ENCODE measurements at places on chromosomes 5 and 9. TPM values are rescaled to one million over a fixed set of nuclear protein-coding genes. Genes with fewer than 3 reads are reported as not detected.
A peak's percentile ranks its signal among the peaks of the same experiment; 100 is the strongest.

FOXD4L5 gene
- total RNA-seq = 0.26 TPM

- DNase-seq = no peak
These were observed 20.4 kb upstream of the EXOC3 start for GRCh38 chr5:422323-423232.

GZMA gene
- total RNA-seq = 4.2 TPM

DNA sequence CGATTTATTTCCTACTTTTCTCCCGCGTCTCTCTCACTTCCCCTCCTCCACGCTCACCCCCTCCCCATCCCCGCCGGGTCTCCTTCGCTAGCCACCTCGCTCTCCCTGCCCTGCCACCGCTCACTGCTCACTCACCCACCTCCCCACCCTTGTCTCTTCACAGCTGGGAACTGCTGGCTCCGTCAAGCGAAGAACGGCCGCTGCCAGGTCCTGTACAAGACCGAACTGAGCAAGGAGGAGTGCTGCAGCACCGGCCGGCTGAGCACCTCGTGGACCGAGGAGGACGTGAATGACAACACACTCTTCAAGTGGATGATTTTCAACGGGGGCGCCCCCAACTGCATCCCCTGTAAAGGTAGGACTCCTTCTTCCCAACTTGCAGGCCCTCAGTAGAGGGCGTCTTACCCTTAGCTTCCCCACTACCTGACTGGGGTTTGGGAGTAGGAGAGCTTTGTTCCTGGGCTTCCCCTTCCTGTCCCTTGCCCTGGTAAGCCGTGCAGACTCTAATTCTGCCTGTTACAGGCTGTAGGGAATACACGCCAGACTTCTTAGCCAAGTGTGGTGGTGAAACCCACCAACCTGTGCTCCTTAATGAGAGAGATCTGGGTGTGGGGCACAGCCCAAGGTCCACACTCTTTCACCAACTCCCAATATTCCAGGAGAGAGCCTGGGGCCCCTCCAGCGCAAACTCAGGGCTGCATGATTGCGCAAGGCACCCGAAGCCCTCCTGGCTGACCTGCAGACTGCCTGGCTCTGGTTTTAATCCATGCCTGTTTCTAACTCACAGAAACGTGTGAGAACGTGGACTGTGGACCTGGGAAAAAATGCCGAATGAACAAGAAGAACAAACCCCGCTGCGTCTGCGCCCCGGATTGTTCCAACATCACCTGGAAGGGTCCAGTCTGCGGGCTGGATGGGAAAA is 2.5 kb downstream of the FST start:
- DNase-seq = peak; percentile 35

CXCL14 gene
- not detected for total RNA-seq

- DNase-seq = no peak
These were observed 23.0 kb downstream of the CDH10 start for GRCh38 chr5:24621792-24622191.

HBEGF gene
- total RNA-seq = 9.6 TPM

DNA sequence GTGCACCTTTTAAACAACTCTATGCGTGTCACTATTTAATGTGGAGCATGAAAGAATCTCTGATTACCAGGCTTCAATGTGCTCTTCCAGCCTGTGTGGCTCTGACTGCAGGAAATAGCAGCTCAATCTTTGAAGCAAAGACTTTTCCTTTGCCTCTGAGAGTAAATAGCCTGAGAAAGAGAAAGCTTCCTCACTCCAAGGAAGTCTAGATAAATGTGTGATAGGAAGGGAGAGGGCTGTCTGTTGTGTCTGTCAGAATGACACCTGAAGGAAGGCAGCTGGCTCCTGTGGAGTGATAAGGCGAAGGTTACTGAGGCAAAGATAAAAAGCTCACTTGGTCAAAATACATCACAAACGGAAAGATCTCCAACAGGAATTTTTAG is 205.3 kb upstream of the HAPLN1 start:
- DNase-seq = no peak

NTRK2 gene
- total RNA-seq = 3.3 TPM

DNA sequence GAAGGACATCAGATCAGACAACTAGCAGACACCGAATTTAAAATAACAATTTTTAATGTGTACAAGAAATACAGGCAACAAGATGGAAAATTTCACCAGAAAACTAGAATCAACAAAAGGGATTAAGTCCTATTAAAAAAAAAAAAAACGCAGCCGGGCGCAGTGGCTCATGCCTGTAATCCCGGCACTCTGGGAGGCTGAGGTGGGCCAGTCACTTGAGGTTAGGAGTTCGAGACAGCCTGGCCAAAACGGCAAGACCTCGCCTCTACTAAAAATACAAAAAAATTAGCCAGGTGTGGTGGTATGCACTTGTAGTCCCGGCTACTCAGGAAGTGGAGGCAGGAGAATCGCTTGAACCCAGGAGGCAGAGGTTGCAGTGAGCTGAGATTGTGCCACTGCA is 64.3 kb upstream of the UBAC1 start:
- no peak for DNase-seq

DNA sequence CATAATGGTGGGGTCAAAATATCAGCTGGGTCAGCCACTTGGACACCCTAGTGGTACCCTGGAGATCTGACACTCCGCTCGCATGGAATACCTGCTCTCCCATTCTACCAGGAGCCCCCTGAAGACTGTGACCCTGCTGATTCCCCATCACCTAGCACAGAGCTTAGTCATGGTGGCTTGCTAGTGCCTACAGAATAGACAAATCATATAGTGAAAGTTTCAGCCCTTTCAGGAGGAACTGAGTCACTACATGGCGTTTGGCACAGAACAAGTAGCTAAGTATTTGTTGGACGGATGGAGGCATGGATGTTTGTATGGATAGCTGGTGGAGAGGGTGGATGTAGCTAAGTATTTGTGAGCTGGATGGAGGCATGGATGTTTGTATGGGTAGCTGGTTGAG is 65.3 kb downstream of the LMX1B start:
- DNase-seq = peak; percentile 16

DNA sequence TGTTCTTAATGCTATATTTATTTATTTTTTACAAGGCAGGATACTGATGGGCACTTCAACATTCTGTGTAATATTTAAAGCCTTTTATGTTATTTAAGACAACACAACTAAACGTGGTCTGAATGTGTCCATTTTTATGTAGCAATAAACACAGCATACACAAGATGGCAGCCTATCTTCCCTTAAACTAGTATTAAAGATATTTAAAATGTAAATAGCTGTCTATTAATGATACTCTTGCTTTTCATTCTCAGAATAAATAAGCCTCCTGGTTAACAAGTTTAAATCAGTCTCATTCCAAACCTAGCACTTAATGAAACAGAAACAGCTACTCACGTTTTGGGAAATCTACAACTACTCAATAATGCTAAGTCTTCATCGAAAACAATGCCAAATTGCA is 315.7 kb downstream of the MCTP1 start:
- no peak for DNase-seq

GRCh38 chr9:116504893-116505480 is 182.1 kb upstream of the TRIM32 start:
- no peak for DNase-seq

GRCh38 chr9:15834541-15834940 is 281.7 kb downstream of the CCDC171 start:
- DNase-seq = no peak

EPB41L4B gene
- 1.6 TPM for total RNA-seq

DNA sequence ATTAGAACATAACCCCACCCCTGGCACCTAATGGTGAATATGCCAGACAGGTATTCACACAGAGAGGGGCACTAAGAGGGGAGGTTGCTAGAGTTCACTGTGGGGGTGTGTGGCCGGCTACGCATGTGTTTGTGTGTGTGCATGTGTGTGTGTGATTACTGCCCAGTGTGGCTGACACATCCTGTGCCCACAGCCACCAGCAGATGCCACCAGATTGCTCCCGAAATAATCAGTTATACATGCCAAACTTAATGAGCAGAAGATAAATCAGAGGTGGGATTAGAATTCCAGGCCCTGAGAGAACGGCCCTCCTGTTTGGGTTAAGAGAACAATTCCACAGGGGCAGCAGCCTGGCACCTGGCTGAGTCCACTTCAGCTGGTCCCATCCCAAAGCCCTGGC is 91.8 kb upstream of the TBCA start:
- DNase-seq = no peak

Measured in activated T-cell treated with anti-CD3 and anti-CD28 coated beads, Interleukin-2, amount 50 U/mL, for 72 hours (primary cell).